Stimulated activated CD8-positive, alpha-beta memory T cell treated with anti-CD3 and anti-CD28 coated beads, Interleukin-4, amount 100 ng/mL, for 4 hours (primary cell): ENCODE measurements at places on chromosomes 4 and X.

- DNase-seq, result no peak
Measured at GRCh38 chr4:15717657-15718416, 15.0 kb downstream of the BST1 start.

- DNase-seq, result no peak
Measured at GRCh38 chrX:151825925-151826485, 86.7 kb upstream of the MAGEA4 start.

DNA sequence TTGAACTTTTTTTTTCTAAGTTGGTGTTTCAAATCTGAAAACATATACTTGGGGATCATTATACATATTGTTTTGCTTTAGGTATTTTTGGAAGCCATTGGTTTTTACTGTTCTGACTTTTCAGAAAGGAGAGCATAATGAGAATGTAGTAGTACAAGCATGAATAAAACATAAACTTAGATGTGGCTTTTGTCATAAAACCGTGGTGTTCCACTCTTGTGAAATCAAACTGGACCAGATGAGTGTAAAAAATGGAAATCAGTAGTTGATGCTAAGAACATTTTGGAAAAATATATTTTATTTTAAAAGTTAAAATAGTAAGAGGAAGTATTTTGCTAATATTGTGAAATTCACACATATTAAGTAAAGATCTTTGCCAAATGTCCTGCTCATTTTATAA is 29.6 kb downstream of the GUCY1A1 start:
- DNase-seq, result no peak

- no peak for DNase-seq
Measured at GRCh38 chr4:150355418-150355817, 226.5 kb upstream of the MAB21L2 start.

GRCh38 chr4:10186228-10187214 is 69.9 kb upstream of the WDR1 start:
- DNase-seq, result no peak

GRCh38 chrX:103254171-103254824 is 657 bp downstream of the TCEAL8 start:
- no peak for DNase-seq

- DNase-seq, result no peak
Measured at GRCh38 chrX:23381099-23382087, 46.7 kb downstream of the PTCHD1 start.

DNA sequence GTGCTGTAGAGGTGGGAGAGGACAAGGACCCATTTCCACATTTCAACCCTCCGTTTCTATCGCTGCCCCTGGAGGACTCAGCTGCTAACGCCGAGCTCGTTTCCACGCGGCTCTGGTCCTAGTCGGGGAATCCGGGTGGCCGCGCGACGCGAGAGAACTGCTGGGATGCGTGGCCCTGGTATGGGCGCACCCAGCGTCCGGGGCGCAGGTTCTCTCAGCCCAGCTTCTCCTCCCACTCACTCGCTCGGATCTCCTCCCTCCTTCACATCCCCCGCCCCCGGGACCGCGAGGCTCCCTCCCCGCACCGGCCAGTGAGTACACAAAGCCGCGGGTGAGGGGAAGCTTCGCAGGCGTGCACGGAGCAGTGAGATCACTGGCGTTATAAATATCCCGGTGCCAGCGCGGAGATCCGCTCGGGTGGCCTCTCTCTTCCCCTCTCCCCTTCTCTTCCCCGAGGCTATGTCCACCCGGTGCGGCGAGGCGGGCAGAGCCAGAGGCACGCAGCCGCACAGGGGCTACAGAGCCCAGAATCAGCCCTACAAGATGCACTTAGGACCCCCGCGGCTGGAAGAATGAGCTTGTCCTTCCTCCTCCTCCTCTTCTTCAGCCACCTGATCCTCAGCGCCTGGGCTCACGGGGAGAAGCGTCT is at the start of gene FGF5:
FGF5 (plus strand) TSS at position 412 of the 649 bp plus-strand sequence; CDS start at position 573, 161 bp downstream.
- no peak for DNase-seq

GRCh38 chr4:135739354-135739753 is 1537.8 kb upstream of the PABPC4L start:
- no peak for DNase-seq
